EL (cell line): ENCODE measurements at places on chromosomes 7 and 10.

GRCh38 chr10:60518745-60519144, 129.1 kb upstream of the ANK3 start:
- DNase-seq, result no peak

- no peak for DNase-seq
These were observed 561.8 kb upstream of the LRRN3 start for GRCh38 chr7:110529175-110529574.

DNA sequence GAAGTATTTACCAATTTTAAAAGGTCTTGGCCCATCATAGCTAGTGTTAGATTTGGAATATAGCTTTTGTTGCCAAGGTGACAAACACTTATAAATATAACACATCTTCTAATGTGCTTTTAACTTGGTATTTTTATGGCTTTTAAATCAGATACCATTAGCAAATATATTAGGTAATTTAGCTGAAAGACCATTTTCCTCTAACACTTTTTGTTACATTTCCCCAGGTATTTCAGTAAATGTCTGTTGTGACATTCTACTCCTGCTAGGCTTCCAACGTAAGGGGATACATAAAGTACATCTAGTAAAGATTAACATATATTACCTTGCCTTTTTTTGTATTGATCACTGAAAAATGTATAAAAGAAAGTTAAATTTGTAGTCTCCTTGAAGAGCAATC, 75.0 kb upstream of the SEM1 start:
- no peak for DNase-seq

GRCh38 chr10:21334891-21335696, 190.4 kb downstream of the SKIDA1 start:
- DNase-seq, result peak; percentile 88

DNA sequence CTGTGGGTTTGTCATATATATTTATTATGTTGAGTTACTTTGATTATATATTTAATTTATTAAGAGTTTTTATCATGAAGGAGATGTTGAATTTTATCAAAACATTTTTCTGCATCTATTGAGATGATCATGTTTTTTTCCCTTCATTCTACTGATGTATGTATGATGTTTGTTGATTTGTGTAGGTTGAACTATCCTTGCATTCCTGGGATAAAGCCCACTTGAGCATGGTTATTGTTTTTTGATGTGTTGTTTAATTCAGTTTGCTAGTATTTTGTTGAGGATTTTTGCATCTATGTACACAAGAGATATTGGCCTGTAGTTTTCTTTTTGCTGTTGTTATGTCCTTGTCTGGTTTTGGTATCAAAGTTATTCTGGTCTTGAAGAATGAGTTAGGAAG, 31.1 kb downstream of the SCART1 start:
- DNase-seq, result no peak

DNA sequence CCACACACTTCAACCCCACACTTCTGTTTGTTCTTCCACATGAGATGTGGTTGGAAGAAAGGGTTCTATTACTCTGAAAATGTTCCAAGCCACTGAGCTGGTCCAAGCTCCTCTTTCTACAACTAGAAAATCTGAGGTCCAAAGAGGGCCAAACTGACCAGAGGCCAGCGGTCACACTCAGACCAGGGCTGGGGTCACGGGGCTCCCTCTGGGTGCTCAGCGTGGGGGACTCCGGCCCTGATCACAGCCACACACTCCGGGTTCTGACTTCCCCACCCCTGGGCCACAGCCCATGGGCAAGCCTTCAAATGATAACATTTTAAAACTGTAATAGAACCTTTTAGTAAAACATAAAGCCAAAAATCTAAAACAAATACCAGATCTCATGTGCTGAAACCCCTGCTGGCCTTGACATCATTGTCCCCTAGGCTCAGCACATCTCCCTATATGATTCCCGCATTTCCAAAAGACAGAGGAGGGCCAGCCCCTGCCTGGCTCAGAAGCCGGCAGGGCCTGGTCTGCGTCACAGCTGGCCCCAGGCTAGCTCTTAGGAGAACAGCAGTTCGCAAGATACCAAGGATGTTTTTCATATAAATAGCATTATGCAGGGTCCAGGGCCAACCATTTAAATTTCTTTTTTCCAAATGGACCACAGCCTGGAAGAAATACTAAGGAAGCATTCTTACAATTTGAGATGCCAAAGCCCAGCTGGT, 3.3 kb downstream of the CRYGN start:
- DNase-seq, result peak; percentile 42
